Stimulated activated naive CD4-positive, alpha-beta T cell treated with Interleukin-2 at 50 U/mL for 16 hours (primary cell): ENCODE measurements at places on chromosomes 7 and 10.

DNA sequence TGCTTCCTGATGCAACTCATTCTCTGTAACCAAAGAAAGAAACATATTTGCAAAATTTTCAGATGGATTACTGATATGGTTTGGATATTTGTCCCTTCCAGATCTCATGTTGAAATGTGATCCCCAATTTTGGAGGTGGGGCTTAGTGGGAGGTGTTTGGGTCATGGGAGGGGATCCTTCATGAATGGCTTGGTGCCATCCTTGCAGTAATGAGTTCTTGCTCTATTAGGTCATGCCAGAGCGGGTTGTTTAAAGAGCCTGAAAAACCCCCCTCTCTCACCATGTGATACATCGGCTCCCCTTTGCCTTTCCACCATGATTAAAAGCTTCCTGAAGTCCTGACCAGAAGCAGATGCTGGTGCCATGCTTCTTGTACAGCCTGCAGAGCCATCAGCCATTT, 43.8 kb upstream of the PRKG1 start:
- DNase-seq: no peak

- DNase-seq: no peak
These were observed 69.7 kb upstream of the APBB1IP start for GRCh38 chr10:26368463-26368862.

DNA sequence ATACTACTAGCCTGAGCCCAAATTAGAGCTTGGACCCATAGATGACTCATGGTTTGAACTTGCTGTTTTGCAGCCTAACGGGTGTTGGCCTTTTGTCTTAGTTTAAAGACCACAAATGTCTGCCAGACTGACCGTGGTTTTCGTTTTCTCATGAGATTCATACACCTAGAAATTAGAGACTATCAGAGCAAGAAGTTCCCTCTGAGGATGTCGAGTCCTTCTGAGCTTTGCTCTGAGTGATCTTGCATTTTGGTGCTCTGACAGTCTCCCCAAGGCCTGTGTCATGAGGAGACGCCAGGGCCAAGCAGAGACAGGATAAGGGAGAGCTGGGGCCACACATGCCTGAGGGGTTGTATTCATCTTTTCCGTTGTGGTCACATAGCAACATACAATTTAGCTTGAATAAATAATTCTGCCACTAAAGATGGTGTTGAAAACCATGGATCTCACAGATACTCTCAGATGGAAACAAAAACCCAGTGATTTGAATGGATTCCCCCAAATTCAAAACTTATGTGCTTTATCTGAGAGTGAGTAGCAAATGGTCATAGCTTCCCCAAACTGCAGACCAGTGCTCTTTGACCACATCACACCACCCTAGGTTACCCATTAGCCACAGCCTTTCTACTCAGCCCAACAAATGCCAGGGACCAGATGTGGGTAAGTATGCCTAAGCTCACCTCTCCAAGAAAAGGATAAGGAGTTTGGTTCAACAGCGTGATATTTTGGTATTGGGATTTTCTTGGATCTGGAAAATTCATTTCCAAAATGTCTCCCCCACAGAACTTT, 762.0 kb upstream of the IGFBP3 start:
- DNase-seq: no peak

- DNase-seq: no peak
These were observed 414.7 kb downstream of the DGKB start for GRCh38 chr7:14487701-14488395.

- no peak for DNase-seq
These were observed 42.8 kb upstream of the TSPAN33 start for GRCh38 chr7:129101746-129102145.

DNA sequence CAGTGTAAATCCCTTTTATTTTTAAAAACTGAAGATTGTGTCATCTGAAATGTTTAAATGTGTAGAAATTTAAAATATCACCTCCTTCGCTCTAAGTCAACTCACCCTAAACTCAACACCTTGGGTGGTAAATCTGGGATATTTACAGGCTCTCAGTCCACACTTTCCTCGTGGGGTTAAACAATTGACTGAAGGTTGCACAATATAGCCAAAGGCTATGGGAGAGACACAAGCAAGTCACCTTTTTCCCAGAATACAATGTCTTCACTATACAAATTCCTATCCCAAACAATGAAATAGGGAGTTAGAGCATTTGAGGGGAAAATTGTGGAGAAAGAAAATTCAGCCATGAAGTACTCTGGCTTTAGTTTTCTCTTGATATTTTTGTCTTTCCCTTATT, 32.7 kb upstream of the MAT1A start:
- no peak for DNase-seq

DNA sequence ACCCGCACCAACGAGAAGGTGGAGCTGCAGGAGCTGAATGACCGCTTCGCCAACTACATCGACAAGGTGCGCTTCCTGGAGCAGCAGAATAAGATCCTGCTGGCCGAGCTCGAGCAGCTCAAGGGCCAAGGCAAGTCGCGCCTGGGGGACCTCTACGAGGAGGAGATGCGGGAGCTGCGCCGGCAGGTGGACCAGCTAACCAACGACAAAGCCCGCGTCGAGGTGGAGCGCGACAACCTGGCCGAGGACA, 1.6 kb downstream of the VIM start:
- DNase-seq: no peak

- DNase-seq: no peak
These were observed 16.3 kb downstream of the SEPTIN7 start for GRCh38 chr7:35817181-35817580.

- DNase-seq: no peak
These were observed 75.7 kb downstream of the VWDE start for GRCh38 chr7:12327922-12328321.

GRCh38 chr10:22740180-22740579, 25.8 kb upstream of the PIP4K2A start:
- no peak for DNase-seq

DNA sequence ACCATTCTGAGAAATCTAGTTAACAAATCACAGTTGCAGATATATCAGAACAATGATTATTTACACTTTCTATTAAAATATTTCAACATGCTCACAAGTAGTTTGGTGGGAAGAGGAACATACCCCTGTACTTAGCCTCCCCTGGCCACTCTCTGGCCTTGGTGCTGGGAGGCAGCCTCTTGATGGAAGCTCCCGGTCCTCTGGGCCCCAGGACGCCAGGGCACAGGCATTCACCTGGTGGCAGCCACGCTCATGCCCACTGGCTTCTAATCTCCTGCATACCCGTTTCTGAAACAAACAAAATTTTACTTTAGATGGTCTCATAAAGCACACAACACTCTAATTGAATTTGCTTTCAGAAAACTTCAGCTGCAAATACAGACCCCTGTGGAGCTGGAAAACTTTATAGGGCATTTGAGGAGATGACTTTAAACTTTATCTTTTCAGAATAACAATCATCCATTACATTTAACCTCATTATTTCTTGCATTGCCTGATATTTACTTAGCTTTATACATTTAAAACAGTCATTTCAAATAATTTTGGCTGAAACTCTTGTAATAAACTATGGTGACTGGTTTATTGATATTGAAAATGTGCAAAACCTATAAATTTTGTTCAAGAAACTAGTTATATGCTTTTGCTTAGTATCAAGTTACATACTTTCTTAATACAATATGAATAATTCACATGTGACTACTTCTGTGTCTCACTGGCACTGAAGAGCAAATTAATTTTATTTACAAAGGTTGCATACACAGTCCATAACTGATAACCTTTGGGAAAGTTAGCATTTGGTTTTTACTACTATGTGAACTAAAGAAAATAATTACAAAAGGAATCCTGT, 30.8 kb downstream of the C10orf143 start:
- DNase-seq: no peak

GRCh38 chr7:75663302-75663907, 75.3 kb downstream of the HIP1 start:
- no peak for DNase-seq

GRCh38 chr7:159207393-159207792, 62.7 kb upstream of the VIPR2 start:
- DNase-seq: no peak

DNA sequence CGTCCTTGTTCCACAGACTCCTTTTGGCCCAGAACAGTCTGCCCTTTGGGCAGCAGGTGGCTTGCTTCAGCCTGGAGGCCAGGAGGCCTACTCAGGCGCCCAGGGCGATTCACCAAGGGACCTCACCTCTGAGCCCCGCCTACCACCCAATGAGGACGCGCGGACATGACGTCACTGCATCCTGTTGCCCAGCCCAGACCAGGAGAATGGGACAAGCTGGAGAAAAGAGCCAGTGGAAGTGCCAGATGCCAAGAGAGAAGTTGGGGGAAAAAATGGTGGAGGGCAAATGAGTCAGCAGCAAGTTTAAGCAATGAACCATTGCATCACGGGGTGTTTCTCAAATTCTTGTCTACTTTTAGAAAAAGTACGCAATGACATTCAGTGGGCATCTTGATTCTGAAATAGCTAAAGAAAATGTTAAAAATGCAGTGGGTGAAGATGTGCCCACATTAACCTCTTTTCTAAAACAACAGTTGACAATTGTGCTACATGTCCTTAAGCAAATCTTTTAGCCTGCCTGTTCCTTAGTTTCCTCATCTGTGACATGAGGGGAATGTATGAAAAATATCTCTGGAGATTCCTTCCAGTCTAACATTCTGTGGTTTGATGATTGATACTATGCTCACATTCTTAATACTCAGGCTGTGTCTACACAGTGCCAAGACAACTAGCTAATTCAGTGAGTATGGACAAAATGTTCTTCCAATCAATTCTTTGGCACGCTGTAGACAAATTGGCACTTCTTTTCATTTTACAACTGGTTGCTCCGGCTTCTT, 23.9 kb upstream of the LEP start:
- DNase-seq: no peak

GRCh38 chr7:77811516-77812289, 13.1 kb downstream of the PHTF2 start:
- no peak for DNase-seq

GRCh38 chr7:78901566-78901965, 551.9 kb downstream of the MAGI2 start:
- no peak for DNase-seq

GRCh38 chr7:7772397-7772821, 54.0 kb upstream of the RPA3 start:
- DNase-seq: no peak

DNA sequence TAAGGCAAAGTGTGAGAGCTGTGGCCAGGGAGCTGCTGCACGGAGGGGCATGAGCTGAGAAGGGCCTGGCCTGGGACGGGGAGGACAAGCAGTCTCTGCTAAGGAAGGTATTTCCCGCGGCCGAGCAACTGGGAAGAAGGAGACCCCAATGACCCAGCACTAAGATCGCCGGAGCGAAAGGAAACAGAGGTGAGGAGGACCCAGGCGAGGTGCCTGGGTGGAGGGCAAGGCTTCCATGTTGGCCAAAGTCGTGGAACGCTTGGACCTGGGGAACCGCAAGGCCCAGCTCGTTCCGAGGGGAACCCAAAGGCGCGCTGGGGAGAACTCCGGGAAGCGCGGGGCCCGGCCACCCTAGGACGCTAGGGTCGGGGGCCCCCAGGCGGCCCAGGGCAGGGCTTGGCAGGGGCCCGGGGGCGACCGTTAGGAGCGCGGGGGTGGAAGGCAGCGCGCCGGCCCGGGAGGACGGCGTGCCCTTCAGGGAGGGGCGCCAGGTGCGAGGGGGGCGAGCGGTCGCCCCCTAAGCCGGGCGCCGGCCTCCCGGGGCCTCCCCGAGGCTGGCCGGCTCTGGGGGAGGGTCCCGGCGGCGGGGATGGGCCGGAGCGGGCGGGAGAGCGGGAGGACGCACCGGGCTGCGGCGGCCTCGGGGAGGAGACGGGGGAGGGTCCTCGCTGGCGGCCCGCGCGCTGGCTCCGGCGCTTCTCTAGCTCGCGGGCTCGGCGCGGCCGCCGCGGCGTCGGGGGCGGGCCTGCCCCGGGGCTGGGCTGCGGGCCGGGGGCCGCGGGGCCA, 545 bp downstream of the GIGYF1 start:
- no peak for DNase-seq
